ENCODE measurements at places on chromosomes 12 and 14.

DNA sequence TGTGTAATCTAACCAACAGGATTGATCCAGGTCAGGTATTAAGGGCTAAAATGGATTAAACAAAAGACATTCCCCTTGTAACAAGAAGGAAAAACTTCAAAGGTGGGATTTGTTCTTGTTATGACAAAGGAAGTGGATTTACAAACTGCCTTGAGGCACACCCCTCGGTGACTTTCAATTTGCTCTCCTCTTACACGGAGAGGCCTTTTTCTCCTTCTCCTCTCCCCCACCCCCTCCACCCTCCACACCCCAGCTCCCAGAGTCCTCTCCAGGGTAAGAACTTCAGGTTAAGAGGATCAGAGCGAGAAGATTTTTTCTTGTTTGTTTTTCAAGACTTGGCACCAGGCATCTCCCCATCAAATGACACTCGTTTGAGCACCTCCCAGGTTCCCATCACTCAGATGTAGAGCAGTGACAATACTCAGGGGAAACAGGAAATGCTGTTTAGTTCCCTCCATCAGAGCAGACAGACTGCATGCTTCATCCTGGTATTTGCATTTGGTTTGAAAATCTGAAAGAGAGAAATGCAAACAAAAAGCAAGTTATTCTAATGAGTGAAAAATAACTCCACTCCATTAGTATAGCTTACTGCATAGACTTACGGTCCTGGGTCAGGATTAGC lies 77.6 kb upstream of the TMEM260 start:
- DNase-seq: no peak

- peak; percentile 45 for DNase-seq
These were observed 967.9 kb downstream of the FSCB start for GRCh38 chr14:43539210-43539609.

- DNase-seq: peak; percentile 32
These were observed 18.4 kb downstream of the HDAC7 start for GRCh38 chr12:47801170-47801903.

GRCh38 chr14:77203611-77204458 lies 22.2 kb downstream of the TMEM63C start:
- DNase-seq: no peak

DNA sequence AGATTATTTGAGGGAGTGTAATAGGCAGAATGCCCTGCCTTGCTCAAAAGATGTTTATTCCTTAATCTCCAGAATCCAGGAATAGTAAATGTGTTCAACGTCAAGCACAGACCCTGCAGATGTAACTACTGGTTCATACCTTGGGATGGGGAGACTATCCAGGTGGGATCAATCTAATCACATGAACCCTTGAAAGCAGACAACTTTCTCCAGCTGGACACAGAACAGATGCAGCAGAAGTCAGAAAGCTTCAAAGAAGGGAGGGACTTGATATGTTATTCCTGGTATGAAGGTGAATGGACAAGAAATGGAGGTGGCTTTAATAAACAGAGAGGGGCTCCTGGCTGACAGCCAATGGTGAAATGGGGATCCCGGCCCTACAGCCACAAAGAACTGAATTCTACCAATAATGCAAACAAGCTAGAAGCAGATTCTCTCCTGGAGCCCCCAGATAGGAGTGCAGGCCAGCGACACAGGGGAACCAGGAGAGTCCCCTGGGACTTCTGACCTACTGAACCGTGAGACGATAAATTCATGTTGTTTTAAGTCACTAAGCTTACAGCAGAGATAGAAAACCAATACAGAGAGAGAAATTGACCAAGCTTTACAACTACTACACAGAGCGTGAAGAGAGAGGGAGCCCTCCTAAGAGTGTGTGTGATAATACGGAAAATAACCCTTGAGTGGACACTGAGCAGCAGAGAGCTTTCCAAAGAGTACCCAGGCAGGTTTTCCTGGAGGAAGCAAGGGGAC lies 133.5 kb upstream of the TMEM132C start:
- DNase-seq: no peak

DNA sequence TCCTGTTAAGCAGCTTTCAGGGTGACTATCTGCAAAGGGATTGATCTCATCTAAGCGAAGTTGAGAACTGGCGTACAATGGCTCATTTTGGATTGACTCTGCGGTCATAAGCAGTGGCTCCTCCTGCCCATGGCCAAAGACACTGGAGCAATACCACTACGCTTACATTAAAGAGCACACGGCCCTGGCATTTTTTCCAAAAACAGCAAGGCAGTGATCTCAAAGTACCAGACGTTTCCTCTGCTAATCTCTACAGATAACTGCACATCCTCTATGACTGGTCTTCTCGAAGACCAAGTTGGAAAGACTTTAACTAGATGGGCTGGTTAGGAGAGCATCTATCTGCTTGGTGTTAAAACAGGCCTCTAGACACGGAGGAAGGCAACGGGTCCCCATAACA lies 2.7 kb downstream of the PITPNM2 start:
- DNase-seq: no peak

- no peak for DNase-seq
These were observed 47.7 kb upstream of the RMST start for GRCh38 chr12:97414855-97415254.

DNA sequence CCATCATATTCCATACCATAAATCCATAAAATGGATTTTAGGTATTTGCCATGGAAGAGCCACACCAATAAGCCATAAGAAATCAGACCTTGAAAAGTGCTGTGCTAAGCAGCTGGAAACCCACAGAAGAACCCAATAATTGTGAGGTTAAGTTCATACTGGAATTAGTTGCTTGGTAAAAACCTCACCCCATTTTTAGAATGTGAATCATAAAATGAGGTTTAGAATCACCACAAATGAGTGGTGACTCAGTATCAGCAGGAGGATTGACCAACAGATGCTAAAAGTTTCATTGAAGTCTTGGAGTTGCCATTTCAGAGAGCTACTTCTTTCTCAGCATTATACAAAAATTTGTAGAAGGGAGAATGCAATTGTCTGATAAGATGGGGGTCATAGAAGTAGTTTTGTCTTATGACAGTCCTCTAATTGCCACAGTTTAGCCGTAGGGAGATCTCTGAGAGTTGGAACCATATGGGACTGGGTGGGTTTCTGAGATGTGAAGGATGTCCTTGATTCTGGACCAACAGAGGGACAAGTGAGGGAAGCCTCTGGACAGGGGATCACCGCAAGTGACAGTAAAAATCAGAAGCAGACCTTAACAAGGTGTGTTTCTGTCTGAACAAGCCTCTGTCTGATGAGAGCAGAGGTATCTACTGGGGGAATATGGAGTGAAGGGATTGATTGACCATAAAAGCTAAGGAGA lies 1.4 kb upstream of the STON2 start:
- DNase-seq: peak; percentile 80

GRCh38 chr12:128708789-128709188 lies 115.0 kb downstream of the SLC15A4 start:
- no peak for DNase-seq

DNA sequence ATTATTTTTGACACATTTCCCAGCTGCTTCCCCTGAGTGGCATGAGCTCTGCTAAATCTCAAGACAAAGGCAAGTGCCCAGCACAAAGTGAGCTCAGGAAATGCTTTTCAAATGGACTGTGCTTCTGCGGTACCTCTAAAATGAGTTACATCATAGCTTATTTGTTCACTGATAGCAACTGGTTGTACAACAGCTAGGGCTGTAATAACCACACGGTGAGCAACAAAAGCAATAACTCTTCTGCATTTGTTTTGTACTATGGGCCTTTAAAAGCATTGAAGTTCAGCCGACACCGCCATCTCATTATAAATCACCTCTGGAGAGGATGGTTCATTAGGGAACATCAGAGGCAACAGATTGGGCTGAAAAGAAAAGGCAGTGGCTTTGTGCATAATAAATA lies 475.0 kb downstream of the GLT1D1 start:
- DNase-seq: no peak

DNA sequence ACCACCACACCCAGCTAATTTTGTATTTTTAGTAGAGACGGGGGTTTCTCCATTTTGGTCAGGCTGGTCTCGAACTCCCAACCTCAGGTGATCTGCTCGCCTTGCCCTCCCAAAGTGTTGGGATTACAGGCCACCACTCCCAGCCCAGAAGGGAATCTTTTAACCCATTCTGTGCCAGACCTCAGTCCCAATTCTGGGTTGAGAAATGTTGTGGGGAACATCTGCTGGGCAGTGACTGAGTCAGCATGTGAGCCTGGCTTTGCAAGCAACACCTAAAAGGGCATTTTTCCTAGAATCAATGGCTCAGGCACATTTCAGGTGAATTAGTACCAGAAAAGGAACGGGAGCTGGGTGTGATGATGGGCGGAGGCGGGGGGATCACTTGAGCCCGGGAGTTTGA lies 7.6 kb upstream of the SPATS2 start:
- DNase-seq: no peak

- DNase-seq: no peak
These were observed 2.0 kb upstream of the PPP1CC start for GRCh38 chr12:110744601-110745264.

GRCh38 chr12:13241833-13242488 lies 45.4 kb downstream of the EMP1 start:
- DNase-seq: no peak

- no peak for DNase-seq
These were observed 12.7 kb upstream of the HNF1A start for GRCh38 chr12:120965534-120966091.

- peak; percentile 37 for DNase-seq
These were observed 12.2 kb downstream of the AGAP2 start for GRCh38 chr12:57726151-57726883.

- no peak for DNase-seq
These were observed 261.5 kb downstream of the FOXN3 start for GRCh38 chr14:89155491-89155890.

DNA sequence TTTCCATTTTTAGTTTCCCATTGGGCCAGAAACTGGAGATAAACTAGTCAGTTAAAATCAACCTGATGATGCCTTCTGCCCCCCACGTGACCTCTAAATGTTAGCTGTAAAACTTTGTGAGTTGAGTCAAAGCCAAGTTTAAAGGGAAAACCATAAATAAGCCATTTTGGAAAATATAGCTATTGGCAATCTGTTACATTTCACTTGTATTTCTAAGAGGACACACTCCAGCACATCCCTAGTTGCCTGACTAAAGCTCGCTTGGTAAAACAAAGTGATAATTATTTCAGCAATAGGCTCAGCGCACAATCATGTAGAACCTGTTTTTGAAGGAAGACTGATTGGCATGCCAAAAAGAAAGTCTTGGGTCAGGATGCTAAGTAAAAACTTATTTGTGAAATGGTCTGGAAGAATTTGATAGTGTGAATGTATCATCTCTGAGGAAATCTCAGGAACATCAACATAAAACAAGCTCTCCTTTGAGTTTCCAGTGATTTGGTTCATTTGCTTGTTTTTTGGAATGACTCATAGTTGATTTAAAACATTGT lies 49.2 kb upstream of the AEBP2 start:
- DNase-seq: peak; percentile 55

GRCh38 chr12:110581931-110582275 lies 1.2 kb downstream of the PPTC7 start:
- no peak for DNase-seq

DNA sequence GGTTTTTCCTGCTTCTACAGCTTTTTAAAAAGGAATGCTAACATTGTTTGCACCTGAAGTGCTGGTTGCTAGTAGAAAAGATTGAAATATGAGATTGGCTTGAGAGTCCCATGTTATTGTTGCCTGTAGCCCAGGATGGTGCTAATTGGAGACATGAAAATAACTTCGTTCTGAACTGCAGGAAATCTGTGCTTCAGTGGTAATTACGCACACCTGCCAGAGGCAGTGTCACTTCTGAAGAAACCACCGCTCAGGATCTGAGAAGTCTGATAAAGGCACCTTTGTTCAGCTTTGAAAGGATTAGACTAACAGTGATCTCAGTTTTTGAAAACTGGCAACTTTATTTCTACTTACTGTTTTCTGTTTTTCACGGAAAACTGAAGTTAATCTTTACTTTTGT lies 15.5 kb upstream of the ATP6V0A2 start:
- DNase-seq: no peak
